ENCODE measurements at places on chromosomes 4 and X.

DNA sequence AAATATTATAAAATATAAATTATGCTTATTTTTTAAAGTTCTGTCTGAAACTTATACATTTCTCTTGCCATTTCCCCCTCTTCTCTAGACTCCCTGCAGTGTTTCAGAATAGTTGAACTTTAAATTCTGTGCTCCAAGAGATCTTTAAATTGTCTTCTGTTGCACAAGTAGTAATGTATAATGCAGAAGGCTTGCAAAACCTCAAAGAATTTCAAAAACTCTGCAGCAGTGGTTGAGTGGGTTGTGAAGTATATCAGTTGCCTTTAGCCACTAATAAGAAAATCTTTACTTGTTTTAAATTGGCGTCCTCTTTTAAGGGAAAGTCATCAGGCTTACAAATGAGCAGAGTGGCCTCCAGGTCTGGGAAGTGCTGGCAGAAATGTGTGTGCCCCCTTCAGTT lies 1153.3 kb upstream of the PABPC4L start:
- DNase-seq: no peak

GRCh38 chrX:108186811-108187210 lies 95.2 kb downstream of the ATG4A start:
- no peak for DNase-seq

DNA sequence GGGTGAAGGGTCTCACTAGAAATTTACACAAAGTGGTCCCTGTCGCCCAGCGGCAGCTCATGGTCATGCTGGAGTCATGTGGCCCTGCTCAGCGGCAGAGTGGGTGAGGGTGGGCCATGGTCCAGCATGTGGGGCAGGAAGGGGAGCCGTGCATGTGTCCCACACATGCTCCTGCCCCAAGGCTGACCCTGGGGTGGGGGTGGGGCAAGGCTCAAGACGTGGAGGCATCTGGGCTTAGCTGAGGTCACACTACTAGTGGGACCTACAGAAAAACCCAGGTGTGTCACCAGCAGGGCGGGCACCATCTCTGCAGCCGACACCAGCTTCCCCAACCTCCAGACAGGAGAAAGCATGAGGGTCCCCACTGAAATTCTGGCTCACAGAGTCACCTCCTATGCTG lies 42.4 kb downstream of the EVC start:
- no peak for DNase-seq

DNA sequence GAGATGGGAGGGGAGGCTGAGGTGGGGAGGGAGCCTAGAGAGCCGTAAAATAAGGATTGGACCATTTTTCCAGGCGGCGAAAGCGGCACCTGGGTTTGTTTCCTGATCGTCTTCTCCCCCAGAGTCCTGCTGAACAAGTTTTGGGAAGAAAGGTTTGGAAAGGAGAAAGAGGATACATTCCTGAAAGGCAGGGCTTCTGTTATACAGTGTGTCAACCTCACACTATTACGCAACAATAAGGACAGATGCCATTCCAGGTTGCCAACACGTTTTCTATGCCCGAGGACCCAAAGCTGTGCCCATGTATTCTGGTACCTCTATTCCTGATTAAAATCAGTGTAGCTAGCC lies 658 bp downstream of the SCOC start:
- no peak for DNase-seq

- DNase-seq: no peak
Observed at GRCh38 chr4:102734116-102734515, 26.7 kb downstream of the MANBA start.

DNA sequence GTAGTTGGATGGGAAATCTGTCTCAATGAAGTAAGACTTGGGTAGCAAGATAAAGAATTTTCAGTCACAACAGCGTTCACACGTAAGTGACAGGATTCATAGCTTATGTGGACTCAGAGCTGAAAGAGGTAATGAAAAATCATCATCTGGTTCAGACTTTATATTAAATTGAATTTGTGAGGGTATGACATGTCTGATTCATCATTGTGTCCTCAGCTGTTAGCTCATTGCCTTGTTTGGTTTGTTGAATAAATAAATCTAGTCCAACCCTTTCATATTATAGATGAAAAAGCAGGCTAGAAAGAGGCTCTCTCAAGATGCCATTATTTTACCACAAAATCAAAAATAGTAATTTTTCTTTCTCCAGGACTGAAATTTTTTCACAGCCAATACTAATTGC lies 2.7 kb upstream of the CYSLTR1 start:
- no peak for DNase-seq

- no peak for DNase-seq
Observed at GRCh38 chr4:54946741-54947140, 178.7 kb downstream of the KDR start.

- no peak for DNase-seq
Observed at GRCh38 chrX:153565996-153566580, 32.9 kb downstream of the CCNQ start.

GRCh38 chr4:124703154-124703553 lies 9.4 kb downstream of the ANKRD50 start:
- DNase-seq: no peak

Data from anterior cingulate cortex (tissue), 58 donors.